ENCODE measurements at places on chromosomes 6 and 20.
A peak's percentile ranks its signal among the peaks of the same experiment; 100 is the strongest.

- peaks cover 46% of the 10 kb centered on the region for H3K4me1 ChIP-seq
- H3K27ac ChIP-seq = peak overlapping the region; percentile 75
- no peak for DNase-seq
- peaks cover 26% of the 10 kb centered on the region for H3K36me3 ChIP-seq
Observed at GRCh38 chr6:106637051-106637716, 7.8 kb downstream of the QRSL1 start.

DNA sequence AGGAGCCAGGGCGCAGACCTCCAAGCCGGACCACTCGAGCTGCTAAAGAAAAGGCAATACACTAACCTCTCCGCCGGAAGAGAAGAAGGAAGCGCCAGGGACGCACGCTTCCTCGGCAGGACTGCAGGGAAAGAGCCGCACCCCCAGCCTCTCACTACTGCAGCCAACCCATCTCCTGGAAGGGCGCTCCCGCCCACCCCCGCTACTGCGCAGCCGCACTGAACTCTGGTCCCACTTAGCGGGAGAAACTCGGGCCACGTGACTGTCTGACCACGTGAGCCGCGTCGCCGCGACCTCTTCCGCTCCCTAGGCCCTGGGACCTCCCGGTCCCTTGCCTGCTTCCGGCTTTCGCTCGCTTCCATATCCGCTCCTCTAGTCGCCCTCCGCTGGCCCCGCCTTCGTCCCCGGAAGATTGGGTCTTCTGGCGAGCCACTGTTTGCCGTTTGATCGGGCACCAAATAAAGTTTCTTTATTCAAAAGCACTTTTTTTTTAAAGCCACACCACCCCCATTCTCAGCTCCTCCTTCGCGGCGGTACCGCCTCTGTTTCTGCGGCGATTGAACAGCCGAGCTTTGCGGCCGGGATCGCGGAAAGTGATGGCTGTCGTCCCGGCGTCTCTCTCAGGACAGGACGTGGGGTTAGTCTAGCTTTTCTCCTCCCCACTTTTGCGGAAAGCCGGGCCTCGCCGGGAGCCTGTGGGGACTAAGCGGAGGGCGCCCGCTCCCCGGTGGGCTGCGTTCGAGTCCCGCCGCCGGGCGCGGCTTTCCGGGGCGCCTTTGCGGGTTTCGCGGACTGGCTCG lies at the start of gene RMND1:
Gene RMND1, minus strand, starts transcription at position 177 of the 800 bp plus-strand sequence. CDS start 6,315 bp downstream, outside the sequence.
- H3K27me3 ChIP-seq = no peaks in the 10 kb centered on the region
- peaks cover 2% of the 10 kb centered on the region for H3K36me3 ChIP-seq
- DNase-seq = peak; percentile 97
- peak within 1 kb of the TSS; percentile 91 for H3K27ac ChIP-seq

DNA sequence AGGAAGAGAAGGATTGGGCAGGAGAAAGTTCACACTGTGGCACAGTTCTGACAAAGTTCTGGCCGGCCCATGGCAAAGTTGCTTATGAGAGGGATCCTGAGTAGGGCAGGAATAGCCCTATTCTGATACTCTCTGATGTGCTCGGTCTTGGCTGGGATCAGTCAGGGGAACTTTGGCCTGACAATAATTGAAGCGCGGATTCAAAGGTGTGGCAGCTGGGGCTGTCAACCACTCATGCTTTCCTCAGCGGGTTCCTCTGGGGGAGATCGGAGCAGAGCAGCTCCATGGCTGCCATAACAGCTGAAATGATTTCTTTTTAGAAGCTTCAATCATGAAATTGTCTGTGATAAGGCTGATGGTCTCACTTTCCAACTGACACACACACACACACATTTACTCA lies 714.1 kb downstream of the DHX35 start:
- no peak overlapping the region for H3K4me3 ChIP-seq
- H3K27ac ChIP-seq = no peak overlapping the region
- peaks cover 6% of the 10 kb centered on the region for H3K36me3 ChIP-seq

- H3K4me3 ChIP-seq = no peak overlapping the region
- no peaks in the 10 kb centered on the region for H3K36me3 ChIP-seq
- no peak for DNase-seq
- H3K27ac ChIP-seq = no peak overlapping the region
- peaks cover 5% of the 10 kb centered on the region for H3K27me3 ChIP-seq
Observed at GRCh38 chr6:135115834-135116233, 61.2 kb upstream of the HBS1L start.

- no peaks in the 10 kb centered on the region for H3K4me1 ChIP-seq
- H3K27me3 ChIP-seq = peaks cover 2% of the 10 kb centered on the region
- no peaks in the 10 kb centered on the region for H3K36me3 ChIP-seq
- no peak overlapping the region for H3K27ac ChIP-seq
- no peak overlapping the region for H3K4me3 ChIP-seq
- DNase-seq = no peak
Observed at GRCh38 chr6:50984135-50984534, 165.5 kb downstream of the TFAP2B start.

- H3K4me1 ChIP-seq = no peaks in the 10 kb centered on the region
- no peak overlapping the region for H3K27ac ChIP-seq
- DNase-seq = no peak
- H3K27me3 ChIP-seq = no peaks in the 10 kb centered on the region
- no peaks in the 10 kb centered on the region for H3K36me3 ChIP-seq
Observed at GRCh38 chr20:6295867-6296256, 173.0 kb upstream of the FERMT1 start.

DNA sequence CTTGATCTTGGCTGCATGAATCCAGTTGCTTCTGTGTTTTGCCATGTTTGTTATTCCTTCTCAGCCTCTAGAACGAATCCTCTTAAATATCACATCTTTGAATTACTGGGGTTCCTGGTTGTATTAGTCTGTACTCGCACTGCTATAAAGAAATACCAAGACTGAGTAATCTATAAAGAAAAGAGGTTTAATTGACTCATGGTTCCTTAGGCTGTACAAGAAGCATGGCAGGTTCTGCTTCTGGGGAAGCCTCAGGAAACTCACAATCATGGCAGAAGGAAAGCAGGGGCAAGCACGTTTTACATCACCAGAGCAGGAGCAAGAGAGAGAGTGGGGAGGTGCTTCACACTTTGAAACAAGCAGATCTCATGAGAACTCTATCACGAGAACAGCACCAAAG lies 18.0 kb upstream of the BFSP1 start:
- no peak for DNase-seq
- no peak overlapping the region for H3K4me3 ChIP-seq
- no peaks in the 10 kb centered on the region for H3K36me3 ChIP-seq
- no peaks in the 10 kb centered on the region for H3K4me1 ChIP-seq

GRCh38 chr20:59785669-59785959 lies 147.8 kb downstream of the SYCP2 start:
- H3K27me3 ChIP-seq = peaks cover 8% of the 10 kb centered on the region
- H3K36me3 ChIP-seq = no peaks in the 10 kb centered on the region
- H3K27ac ChIP-seq = no peak overlapping the region

DNA sequence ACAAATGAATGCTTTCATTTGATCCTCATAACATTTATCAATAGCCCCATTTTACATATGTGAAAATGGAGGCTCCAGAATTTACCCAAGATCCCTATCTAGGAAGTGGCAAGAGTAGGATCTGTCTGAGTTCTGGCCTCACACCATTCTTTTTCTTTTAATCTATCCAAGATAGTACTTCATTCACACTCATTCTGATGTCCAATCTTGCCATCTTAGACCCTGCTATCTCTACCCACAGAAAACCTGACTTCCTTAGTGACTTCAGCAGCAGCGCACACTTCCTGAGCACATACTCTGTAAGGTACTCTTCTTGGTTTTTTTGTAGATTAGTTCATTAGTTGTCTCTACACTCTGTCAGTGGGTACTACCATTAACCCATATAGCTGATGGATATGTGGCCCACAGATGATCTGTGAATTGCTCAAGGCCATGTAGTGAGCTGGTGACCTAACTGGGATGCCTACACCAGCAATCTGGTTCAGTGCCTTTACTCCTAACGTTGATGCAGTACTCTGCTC lies 36.3 kb downstream of the COX4I2 start:
- peaks cover 35% of the 10 kb centered on the region for H3K4me1 ChIP-seq
- peak overlapping the region; percentile 94 for H3K27ac ChIP-seq
- no peaks in the 10 kb centered on the region for H3K27me3 ChIP-seq
- no peak for DNase-seq
- H3K4me3 ChIP-seq = peak overlapping the region; percentile 95

DNA sequence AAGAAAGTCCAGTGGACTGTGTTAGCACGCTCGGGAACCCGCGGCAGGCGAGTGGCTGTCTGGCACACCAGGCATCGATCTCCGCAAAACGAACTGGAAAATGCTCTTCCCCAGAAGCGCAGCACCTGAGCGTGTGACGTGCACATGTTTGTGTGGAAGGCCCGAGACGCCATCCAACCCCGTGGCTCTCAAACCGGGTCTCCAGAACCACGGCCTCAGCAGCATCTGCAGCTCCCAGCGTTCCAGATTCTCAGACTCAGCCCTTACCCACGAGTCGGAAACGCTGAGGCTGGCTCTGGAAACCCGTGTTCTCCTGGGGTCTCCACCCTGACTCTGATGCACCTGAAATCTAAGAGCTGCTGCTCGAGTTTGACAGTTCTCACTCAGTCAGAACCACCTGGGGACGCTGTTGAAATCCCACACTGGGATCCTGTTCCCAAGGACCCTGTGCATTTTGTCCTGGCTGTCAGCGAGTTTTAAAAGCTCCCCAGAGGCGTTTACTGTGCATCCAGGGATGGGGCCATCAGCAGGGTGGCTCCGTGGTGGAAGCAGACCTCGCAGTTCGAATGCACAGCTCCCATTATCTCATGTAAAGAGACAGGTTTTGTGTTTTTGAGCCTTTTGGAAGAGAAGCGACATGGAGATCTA lies 69.0 kb downstream of the DLL1 start:
- DNase-seq = no peak
- no peak overlapping the region for H3K27ac ChIP-seq
- no peak overlapping the region for H3K4me3 ChIP-seq
- peaks cover 7% of the 10 kb centered on the region for H3K4me1 ChIP-seq

DNA sequence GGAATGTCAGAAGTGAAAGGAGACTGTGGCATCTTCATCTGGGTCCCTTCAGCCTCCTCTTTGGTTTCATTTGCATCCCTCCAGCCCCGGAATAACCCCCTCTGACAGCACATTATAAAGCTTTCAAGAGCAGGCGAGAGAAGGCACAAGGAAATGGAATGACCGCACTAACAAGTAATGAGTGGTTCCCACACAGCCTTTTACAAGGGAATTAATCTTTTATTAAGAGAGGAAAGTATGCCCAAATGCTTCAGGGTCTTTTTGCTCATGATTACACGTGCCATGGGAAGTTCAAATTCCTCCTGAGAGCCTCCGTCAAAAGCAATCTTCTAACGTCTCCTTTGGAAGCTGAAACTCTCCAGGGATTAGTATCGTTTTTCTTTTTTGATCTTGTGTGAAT lies 347.0 kb downstream of the BTBD3 start:
- no peaks in the 10 kb centered on the region for H3K4me1 ChIP-seq
- no peaks in the 10 kb centered on the region for H3K36me3 ChIP-seq
- H3K27me3 ChIP-seq = no peaks in the 10 kb centered on the region
- no peak for DNase-seq

DNA sequence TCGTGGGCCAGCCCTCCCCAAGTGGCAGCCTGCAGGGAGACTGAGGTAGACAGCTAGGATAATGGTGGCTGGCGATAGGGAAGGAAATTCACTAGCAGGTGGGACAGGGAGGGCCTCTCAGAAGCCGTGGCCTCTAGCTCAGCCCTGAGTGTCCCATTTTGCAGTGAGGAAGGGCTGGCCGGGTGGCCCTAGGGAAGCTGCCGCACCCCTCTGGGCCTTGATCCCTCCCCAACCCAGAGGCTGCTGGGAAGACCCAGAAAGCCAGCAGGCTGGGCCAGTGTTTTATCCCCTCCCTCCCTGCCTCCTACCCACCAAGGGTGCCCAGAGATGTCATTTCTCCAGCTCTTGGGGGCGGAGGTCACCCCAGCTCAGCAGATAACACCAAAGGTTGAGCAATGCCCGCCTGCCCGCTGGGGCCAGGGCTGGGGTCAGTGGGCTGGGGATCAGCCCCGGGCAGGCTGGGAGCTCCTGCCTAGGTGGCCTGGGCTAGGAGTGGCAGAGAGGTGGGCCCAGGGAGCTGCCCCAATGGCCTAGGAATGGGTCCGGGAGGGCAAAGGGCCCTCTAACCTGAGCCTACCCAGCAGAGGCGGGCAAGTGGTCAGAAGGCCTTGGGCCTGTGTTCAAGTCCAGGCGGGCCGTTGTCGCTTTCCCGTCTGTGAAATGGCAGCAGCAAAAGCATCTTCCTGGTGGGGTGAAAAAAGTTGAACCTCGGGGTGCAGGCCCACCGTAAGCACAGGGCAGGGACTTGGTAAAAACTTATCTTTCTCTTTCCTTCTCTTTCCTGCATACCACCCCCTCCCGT lies 1.6 kb upstream of the CEBPB start:
- no peak for DNase-seq
- peak overlapping the region; percentile 6 for H3K4me3 ChIP-seq
- H3K27me3 ChIP-seq = peaks cover 7% of the 10 kb centered on the region
- peaks cover 10% of the 10 kb centered on the region for H3K4me1 ChIP-seq
- H3K36me3 ChIP-seq = no peaks in the 10 kb centered on the region
- H3K27ac ChIP-seq = no peak overlapping the region

DNA sequence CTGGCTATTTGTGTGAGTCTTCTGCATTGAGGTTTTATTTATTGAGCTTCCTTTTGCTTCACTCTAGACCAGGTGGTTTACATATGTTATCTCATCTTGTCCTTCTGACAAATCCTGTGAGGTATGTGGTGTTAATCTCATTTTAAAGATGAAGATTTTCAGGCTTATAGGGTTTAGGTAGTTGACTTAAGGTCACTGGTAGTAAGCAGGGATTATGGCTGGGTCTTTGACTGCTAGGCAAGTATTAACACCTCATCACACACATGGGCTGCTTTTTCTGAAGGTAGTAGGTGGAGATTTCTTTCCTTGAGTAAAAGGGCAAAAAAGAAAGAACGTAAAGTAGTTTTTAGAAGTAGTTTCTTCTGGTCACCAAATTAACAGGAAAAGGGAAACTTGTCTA lies 72.6 kb downstream of the CDKAL1 start:
- H3K4me1 ChIP-seq = peaks cover 4% of the 10 kb centered on the region
- no peak overlapping the region for H3K4me3 ChIP-seq
- no peaks in the 10 kb centered on the region for H3K27me3 ChIP-seq
- no peak for DNase-seq

DNA sequence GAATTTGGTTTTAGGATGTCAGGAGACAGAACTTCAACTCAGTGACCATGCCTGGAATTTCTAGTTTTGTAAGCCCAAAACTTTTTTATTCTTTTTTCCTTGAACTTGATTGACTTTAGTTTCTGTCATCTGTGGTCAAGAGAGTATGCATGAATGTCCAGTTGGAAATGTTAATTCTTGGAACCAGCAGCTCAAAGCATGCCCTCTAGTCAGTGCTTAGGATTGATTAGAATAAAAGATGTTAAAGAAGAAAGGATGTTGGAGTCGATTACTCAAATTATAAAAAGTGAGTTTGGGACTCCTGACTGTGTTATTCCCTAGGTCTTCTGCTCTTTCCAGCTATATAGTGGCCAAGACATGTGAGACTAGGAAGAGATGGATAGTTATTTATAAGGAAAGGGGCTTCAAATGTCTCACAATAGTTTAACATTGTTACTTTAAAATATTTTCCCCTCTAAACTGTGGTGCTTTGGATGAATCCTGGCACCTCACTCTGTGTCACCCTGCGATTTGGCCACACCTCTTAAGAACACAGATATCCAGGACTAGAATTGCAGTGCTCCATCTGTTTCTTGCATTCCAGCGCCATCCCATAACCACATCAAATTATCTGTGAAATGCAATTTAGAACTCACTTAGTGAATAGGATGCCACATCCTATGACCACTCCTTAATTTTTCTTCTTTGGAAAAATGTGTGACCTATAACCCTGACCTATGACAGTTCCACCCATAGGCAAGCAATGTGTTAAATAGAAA lies 298.5 kb downstream of the EYA4 start:
- no peak for DNase-seq
- H3K27me3 ChIP-seq = peaks cover 17% of the 10 kb centered on the region
- no peaks in the 10 kb centered on the region for H3K4me1 ChIP-seq
- no peaks in the 10 kb centered on the region for H3K36me3 ChIP-seq
- H3K4me3 ChIP-seq = no peak overlapping the region

Measured in memory B cell (primary cell).